ENCODE measurements at places on chromosomes 6 and 20. TPM values are rescaled to one million over a fixed set of nuclear protein-coding genes. Genes with fewer than 3 reads are reported as not detected.

DNA sequence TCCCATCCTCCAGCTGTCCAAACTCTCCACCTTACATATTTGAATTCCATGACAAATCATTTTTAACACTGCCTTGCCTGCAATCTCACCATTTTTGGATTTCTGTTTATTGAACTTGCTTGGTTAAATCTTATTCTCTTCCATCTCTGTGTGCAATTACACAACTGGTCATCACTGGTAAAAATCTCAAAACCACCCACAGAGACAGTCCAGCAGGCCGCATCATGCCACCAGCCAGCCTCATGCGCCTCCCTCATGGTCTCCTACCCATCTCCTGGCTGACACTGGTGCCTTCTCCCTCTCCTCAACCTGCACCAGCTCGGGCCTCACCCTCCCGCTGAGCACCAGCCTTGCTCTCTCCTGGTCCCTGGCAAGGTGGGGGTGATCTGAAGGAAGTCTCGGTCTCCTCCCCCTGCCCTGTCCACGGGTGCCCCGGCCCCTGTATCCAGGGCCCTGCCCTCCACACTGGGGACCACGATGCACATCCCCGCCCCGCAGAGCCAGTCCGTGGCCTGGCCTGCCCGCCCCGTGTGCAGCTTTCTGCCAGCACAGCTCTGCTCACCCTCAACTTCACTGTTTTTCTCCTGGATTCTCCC, 92.0 kb downstream of the THBS2 start:
- no peak overlapping the region for H3K4me3 ChIP-seq
- H3K27me3 ChIP-seq = no peaks in the 10 kb centered on the region
- H3K36me3 ChIP-seq = no peaks in the 10 kb centered on the region
- H3K27ac ChIP-seq = no peak overlapping the region

DNA sequence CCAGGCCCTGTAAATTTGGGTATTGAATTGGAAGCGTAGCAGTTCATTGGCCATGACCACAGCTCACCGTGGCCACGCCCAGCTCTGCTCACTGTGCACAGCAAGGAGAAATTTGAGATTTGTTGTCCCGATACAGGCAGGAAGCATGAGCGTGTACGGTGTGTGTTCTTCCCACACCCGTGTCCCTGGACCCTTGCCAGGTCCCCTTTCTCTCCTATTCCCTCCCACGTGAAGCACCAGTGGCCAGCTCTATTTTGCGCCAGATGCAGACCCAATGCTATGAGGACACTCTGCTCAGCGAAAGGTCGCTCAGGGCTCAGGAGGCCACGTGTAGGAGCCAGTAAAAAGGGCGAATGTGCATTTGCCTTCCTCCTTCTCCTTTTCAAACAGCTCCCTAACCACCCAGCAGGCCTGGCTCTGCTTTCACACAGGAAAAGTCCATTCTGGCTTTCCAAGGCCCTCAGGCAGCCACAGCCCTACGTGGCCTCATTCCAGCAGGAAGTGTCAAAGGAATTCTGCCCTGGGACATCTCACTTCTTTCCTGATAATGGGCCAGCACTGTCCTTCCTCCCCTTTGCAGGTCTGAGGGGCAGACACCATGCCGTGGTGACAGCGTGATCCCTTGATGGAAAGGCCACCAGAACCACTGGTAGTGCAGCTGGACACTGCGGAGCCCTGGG, 499.2 kb upstream of the CDH4 start:
- no peaks in the 10 kb centered on the region for H3K36me3 ChIP-seq
- no peaks in the 10 kb centered on the region for H3K4me1 ChIP-seq
- DNase-seq = no peak
- no peak overlapping the region for H3K27ac ChIP-seq
- no peak overlapping the region for H3K4me3 ChIP-seq

GRCh38 chr6:109282756-109283155, 99.5 kb downstream of the CD164 start:
- H3K4me3 ChIP-seq = no peak overlapping the region
- H3K27ac ChIP-seq = no peak overlapping the region
- H3K4me1 ChIP-seq = no peaks in the 10 kb centered on the region
- no peaks in the 10 kb centered on the region for H3K27me3 ChIP-seq
- no peak for DNase-seq

- DNase-seq = peak; percentile 74
- no peak overlapping the region for H3K4me3 ChIP-seq
- H3K27ac ChIP-seq = no peak overlapping the region
- no peaks in the 10 kb centered on the region for H3K36me3 ChIP-seq
Measured at GRCh38 chr20:19995220-19995863, 21.8 kb upstream of the NAA20 start.

DNA sequence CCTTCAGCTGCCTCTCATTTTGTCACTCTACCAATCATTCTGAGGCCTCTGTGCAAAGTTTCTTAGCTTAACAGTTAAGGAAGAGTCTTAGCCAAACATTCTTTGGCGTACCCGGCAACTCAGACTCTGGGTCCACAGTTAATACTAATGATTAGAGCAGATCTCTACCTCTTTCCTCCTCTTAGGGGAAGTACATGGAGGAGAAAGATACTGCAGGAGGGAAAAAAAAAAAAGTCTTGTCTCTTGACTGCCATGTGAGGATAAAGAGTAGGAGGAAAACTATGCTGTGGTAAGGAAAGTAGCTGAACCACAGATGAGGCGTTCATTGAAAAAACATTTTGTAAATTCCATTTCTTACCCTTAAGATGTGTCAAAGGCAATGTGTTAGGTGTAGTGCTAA, 44.0 kb upstream of the MARCKS start:
- DNase-seq = no peak
- no peaks in the 10 kb centered on the region for H3K27me3 ChIP-seq
- H3K27ac ChIP-seq = no peak overlapping the region
- peaks cover 28% of the 10 kb centered on the region for H3K4me1 ChIP-seq

DNA sequence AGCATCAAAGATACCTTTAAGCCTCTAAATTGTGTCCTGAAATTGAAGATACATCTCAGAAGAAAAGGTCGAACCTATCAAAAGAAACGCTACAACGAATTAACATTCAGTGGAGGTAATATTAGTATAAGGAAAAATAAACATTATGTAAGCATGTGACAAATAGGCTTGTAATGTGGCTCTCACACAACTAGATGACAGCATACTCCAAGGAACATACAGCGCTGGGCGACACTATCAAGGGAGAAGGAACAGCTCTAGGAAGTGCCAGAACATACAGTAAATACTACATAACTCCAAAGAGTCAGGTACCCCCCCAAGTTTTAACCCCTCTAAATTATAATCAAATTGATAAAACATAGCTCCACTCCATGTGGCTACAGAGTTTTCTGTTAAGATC, 103.5 kb downstream of the LAMP5 start:
- H3K27me3 ChIP-seq = no peaks in the 10 kb centered on the region
- peaks cover 12% of the 10 kb centered on the region for H3K4me1 ChIP-seq
- no peak for DNase-seq
- H3K27ac ChIP-seq = no peak overlapping the region
- no peaks in the 10 kb centered on the region for H3K36me3 ChIP-seq
- H3K4me3 ChIP-seq = no peak overlapping the region

GRCh38 chr6:474453-475185, 83.1 kb downstream of the IRF4 start:
- no peak overlapping the region for H3K27ac ChIP-seq
- H3K4me1 ChIP-seq = peaks cover 27% of the 10 kb centered on the region
- H3K27me3 ChIP-seq = no peaks in the 10 kb centered on the region
- no peak overlapping the region for H3K4me3 ChIP-seq
- H3K36me3 ChIP-seq = no peaks in the 10 kb centered on the region
- peak; percentile 69 for DNase-seq

GRCh38 chr6:89032599-89032998, 48.0 kb upstream of the PNRC1 start:
- H3K27me3 ChIP-seq = no peaks in the 10 kb centered on the region
- no peak overlapping the region for H3K4me3 ChIP-seq
- no peaks in the 10 kb centered on the region for H3K4me1 ChIP-seq
- H3K36me3 ChIP-seq = no peaks in the 10 kb centered on the region
- H3K27ac ChIP-seq = no peak overlapping the region
- no peak for DNase-seq

- no peaks in the 10 kb centered on the region for H3K27me3 ChIP-seq
- H3K27ac ChIP-seq = no peak overlapping the region
- peaks cover 4% of the 10 kb centered on the region for H3K4me1 ChIP-seq
- no peaks in the 10 kb centered on the region for H3K36me3 ChIP-seq
Measured at GRCh38 chr20:25546048-25546447, 39.3 kb downstream of the NINL start.

DNA sequence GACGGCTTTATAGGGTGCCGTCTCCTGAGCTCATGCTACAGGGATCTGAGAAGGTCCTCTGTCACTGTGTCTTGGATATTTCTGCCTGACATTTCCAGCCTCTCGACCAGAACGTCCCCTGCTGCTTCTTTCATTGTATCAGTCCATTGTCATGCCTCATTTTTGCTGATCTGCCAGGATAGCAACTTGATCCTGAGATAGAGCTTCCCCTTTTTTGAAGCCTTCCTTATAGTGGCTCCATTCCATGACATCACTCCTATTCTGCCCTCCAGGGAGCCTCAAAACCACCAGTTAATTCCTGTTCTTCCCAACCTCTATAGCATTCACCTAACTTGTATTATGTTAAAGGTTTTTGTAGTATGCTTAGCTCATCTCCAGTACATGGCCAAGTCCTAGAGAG, 431.8 kb upstream of the NOX3 start:
- no peaks in the 10 kb centered on the region for H3K27me3 ChIP-seq
- peaks cover 6% of the 10 kb centered on the region for H3K4me1 ChIP-seq
- no peaks in the 10 kb centered on the region for H3K36me3 ChIP-seq

GRCh38 chr20:543369-544152, at the start of gene CSNK2A1:
TSS of gene CSNK2A1 (minus strand) at chr20:543790. CDS start at chr20:508551, 35,239 bp downstream.
- peak within 1 kb of the TSS; percentile 88 for H3K4me3 ChIP-seq
- H3K27me3 ChIP-seq = no peaks in the 10 kb centered on the region
- H3K27ac ChIP-seq = peak within 1 kb of the TSS; percentile 99
- peaks cover 36% of the 10 kb centered on the region for H3K4me1 ChIP-seq
- H3K36me3 ChIP-seq = no peaks in the 10 kb centered on the region
- DNase-seq = peak; percentile 99

DNA sequence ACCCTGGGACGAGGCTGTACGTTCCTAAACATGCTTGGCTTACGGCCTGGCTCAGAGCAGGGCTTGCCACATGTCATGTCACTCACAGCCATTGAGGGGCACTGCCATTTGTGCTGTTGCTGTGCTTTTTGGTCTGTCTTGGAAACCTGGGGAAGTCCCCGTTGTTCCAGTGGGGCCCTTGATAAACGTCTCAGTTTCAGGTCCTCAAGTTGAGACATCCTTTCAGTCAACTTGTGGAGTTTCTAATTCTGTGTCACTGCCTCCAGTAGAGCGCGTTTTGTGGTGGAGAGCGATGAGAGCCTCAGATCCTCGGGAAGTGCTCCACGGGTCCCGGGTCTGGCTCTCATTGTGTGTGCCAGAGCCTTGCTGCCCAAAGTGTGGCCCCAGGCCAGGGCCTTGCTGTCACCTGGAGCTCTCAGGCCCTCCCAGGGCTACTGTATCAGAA, 43.0 kb upstream of the CCR6 start:
- H3K27ac ChIP-seq = peak overlapping the region; percentile 74
- H3K27me3 ChIP-seq = no peaks in the 10 kb centered on the region
- no peak overlapping the region for H3K4me3 ChIP-seq
- peak; percentile 93 for DNase-seq
- H3K4me1 ChIP-seq = peaks cover 46% of the 10 kb centered on the region

DNA sequence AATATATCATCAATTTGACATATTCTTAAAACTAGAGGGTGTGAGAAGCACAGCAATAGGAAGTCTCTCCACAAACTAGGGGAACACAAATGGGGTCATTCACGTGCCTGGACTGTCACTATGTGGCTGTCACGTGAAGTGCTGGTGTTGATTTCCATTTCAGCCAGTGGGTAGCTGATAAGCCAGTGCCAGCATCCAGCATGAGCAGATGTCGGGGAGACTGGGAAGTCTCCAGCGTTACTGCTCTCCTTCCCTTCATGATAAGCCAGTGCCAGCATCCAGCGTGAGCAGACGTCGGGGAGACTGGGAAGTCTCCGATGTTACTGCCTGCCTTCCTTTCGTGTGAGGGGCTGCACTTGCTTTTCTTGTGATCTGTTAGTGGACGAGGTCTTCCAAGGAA, 5.6 kb upstream of the SLC17A9 start:
- no peak overlapping the region for H3K4me3 ChIP-seq
- peaks cover 3% of the 10 kb centered on the region for H3K4me1 ChIP-seq

DNA sequence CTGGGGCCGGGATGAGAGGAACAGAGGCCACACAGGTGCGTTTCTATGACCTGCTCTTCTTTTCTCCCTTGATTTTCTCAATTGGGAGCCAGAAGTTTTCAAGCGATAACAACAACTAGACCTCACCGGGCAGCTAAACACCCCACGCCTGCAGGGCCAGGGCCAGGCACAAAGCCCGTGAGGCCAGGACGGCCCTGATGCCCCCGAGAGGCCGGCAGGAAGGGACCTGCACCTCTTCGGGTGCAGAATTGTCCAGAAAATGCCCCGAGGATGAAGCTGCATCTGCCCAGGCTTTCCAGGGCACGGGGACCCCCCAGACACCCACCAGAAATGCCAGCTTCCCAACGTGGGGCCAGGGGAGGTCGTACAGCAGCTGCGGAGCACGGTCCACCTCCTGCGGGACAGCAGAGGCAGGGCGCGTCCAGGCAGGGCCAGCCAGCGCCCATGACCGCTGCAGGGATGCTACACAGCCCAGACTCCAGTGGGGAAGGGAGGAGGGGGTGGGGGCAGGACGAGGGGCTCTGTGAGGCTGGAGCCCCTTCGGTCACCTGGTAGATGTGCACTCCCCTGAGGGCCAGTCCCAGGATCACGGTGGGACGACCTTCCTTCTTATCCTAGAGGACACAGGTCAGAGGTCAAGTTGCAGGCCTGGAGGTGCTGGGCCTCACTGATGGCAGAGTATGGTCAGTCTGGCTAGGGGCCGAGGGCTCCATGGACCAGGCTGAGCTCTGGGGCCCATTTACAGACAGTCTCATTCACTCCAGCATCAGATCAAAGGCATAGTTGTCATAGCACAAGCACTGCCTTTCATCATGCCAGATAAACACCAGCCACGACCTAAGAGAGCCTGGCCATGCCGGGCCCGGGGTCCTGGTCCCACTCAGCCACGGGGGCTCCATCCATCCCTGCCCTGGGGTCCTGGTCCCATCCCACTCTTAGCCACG, 16.4 kb downstream of the FRMD1 start:
- no peaks in the 10 kb centered on the region for H3K27me3 ChIP-seq
- no peaks in the 10 kb centered on the region for H3K4me1 ChIP-seq
- H3K4me3 ChIP-seq = no peak overlapping the region
- H3K27ac ChIP-seq = no peak overlapping the region
- no peaks in the 10 kb centered on the region for H3K36me3 ChIP-seq

DNA sequence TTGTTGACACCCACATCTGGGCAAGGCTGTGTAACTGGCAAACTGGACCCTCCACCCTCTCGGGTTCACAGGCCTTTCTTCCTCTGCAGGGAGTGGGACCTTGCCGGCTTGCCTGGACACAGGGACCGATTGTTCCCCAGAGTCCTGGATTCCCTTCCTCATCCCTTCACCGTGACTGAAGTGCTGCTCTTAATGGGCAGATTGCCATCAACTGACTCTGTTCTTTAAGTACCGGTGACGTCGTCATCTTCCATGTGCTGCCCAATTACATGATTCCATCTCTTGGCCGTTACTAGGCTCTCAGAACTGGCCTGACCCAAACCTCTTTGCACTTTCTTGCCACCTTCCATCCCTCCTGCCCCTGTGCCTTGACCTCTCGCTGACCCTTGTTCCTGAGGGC, 85.4 kb downstream of the EYA4 start:
- H3K27me3 ChIP-seq = no peaks in the 10 kb centered on the region
- no peak for DNase-seq
- no peaks in the 10 kb centered on the region for H3K4me1 ChIP-seq
- H3K27ac ChIP-seq = no peak overlapping the region
- no peaks in the 10 kb centered on the region for H3K36me3 ChIP-seq

CTAGE9 gene
- not detected for total RNA-seq

OVOL2 gene
- total RNA-seq = not detected

SMPDL3A gene
- 1.2 TPM for total RNA-seq

TFAP2D gene
- total RNA-seq = not detected

DEFB126 gene
- not detected for total RNA-seq

TSPO2 gene
- not detected for total RNA-seq

CLPSL1 gene
- not detected for total RNA-seq

Data from B cell (primary cell).